ENCODE measurements at places on chromosomes 7 and 10.
A peak's percentile ranks its signal among the peaks of the same experiment; 100 is the strongest.

- no peak for DNase-seq
These were observed 316.6 kb downstream of the PLXDC2 start for GRCh38 chr10:20132816-20133215.

DNA sequence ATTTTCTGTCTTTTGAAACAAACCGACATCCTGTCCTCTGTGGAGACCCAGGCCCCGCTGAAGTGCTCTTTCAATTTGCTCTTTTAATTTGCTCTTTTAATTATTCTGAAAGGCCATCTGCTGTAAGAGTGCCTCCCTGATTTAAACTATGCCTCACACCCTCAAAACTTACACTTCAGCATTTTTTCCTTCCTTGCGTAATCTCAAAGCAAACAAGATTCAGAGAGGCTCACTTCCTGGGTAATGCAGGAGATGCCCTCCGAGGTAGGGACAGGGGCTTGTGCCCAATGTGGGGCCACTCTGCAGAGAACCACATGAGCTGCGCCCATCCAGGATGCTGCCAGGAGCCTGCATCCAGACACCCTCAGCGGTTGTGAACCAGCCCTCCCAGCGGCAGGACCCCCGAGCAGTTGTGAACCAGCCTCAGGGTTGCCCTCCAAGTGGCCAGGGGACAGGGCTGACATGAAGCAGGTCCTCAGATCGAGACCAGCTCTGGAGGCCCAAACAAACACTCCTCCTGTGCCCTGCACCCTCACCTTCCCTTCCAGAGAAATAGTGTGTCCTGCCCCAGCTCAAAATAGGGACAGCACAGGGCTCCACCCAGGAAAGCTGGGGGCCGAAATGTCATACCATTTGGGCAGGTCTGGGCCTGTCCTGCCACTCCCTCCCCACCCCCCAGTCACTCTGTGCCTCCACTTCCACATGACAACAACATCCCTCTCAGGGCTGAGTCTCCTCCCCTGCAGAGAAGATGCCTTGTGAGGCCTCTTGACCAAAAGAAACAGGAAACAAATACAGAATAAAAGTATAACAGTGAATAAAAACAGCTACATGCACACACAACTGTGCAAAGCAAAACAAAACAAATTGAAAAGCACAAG, 190.4 kb downstream of the PTPRN2 start:
- no peak for DNase-seq

- peak; percentile 23 for DNase-seq
These were observed 145.3 kb upstream of the PRSS1 start for GRCh38 chr7:142603870-142604448.

DNA sequence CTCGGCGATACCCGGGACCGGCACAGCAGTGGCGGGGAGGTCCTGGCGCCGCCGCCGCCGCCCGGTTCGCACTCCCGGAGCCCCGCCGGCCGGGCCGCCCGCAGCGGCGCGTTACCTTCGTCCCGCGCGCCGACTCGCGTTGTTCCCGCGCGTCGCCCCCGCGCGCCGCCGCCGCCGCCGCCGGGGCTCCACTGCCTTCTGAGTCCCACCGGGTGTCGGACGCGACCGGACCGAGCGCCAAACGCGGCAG, at the start of gene EZH2:
EZH2 (minus strand) TSS at position 243 of the 250 bp plus-strand sequence. CDS start 36,993 bp downstream, outside the sequence.
- no peak for DNase-seq

GRCh38 chr10:76840802-76841201, 796.8 kb downstream of the KCNMA1 start:
- no peak for DNase-seq

DNA sequence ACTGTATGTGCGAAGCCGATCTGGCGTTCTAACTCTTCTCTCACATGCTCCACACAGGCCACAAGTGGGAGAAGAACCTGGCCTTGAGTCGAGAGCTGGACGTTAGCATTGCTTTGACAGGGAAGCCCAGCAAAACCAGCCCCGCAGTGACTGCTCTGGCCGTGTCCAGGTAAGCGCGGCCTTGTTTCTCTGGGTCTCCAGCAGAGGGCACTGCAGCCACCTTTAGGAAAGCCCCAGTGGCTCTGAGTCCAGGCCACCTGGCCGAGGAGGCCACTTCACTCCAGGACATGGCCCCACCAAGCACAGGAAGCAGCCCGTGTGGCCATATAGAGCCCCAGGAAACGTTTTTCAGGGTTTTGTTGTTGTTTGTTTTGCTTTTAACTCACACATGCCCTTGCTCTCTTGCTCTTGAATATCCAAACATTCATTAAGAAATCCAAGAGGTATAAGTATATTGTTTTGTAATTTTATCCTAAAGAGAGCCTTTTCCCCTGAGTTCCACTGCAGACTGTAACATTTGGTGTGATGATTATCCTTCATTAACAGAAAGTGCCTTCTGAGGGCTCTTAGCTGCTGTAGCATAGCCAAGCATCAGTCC, 41.8 kb upstream of the LRRC18 start:
- DNase-seq = peak; percentile 34

DNA sequence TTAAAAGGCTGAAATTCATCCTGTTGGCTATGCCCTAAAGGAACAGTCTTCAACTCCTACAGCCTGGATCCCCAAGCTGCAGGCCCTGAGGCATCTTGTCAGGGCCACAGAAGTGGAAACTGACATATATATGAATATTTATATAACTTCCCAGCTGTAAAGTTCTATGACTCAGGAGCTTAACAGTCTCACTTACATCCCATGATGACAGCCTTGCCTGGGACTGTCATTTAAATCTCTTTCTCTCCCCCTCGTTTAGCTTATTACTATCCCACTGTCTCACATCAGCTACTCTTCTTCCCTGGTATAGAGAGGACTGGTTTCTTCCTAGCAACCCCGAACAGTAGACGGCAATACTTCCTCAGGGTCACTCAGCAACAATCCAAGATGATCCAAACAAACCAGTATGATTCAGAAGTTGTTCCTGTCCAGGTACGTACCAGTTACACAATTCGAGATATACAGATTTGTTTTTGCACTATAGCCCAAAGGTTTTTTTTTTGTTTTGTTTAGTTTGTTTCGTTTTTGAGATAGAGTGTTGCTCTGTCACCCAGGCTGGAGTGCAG, 22.7 kb downstream of the KIAA1549 start:
- DNase-seq = no peak

DNA sequence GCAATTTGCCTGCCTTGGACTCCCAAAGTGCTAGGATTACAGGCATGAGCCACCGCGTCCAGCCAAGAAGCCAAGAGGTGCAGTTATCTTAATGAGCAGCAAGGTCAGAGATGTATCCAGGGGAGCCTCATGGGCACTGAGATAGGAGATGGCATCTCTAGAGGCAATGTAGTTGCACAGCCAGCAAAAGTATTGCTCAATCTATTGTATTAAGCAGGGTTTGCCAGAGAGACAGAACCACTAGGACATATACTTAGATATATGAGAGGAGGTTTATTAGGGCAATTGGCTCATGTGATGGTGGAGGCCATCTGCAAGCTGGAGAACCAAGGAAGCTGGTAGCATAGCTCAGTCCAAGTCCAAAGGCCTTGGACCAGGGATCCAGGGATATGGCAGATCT, 16.3 kb upstream of the VPS26A start:
- DNase-seq = no peak

GRCh38 chr7:33932221-33932620, 26.9 kb downstream of the BMPER start:
- no peak for DNase-seq

GRCh38 chr7:88172842-88173241, 47.0 kb downstream of the SRI start:
- DNase-seq = no peak

DNA sequence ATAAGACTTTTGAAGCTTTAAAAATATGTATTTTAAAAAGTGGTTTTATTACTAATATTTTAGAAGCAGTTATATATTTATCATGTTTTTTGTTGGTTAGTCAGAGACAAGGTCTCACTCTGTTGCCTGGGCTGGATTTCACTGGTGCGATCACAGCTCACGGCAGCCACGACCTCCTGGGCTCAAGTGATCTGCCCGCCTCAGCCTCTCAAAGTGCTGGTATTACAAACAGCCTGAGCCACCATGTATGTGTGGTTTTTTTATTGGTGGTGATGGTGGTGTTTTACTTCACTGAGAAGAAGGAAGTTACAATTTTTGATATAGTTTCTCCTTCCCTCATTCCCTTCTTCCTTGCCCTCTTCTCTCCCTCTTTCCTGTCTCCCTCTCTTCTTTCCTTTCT, 13.4 kb downstream of the NHLRC2 start:
- DNase-seq = no peak

GRCh38 chr10:5285186-5285585, 79.6 kb upstream of the UCN3 start:
- DNase-seq = no peak

- DNase-seq = peak; percentile 51
These were observed 50.2 kb upstream of the GNA12 start for GRCh38 chr7:2894118-2894940.

DNA sequence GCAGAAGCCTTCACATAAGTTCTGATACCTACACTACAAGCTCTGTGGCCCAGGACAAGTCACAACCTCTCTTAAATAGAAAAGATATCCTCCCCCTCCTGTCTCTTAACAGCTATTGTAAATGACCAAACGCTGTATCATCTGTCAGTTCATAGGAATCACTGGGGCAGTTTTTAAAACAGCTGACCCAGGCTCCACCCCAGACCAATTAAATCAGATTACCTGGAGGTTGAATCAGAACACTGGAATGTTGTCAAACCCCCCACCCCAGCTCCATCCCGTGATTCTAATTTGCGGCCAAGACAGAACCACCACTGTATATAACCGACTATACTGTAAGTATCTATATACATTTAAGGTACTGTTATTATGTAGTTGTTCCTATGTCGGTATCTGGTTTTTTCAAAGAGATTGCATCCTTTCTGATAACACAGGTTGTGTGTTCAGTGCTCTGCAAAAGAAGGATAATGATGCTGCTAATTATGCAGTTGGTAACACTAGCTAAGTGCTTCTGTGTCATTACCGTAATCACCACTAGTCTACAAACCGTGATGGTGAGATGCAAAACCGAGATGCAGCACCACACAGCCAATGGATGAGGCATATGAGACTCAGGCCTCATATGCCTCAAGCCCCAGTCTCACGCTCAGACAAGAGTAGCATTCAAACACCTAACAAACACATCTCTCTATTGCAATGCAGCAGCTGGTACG, 47.4 kb downstream of the TNS3 start:
- DNase-seq = no peak

DNA sequence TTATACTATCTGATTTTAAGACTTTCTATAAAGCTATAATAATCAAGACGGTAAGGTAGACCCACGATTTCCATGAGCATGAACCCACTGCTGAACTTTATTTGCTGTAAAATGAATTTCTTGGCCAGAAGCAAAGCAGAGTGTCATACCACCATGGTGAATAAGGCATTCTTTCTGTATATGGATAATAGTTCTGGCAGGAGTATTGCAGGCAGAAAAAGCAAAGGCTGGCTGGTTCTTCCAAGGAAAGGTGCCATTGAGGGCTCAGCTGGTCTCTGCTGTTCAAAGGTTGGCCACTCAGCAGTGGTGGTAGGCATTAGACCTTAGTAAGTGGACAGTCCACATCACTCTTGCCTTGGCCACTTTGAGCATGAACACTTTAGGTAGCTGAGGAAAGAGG, 104.1 kb upstream of the KCNMA1 start:
- no peak for DNase-seq

DNA sequence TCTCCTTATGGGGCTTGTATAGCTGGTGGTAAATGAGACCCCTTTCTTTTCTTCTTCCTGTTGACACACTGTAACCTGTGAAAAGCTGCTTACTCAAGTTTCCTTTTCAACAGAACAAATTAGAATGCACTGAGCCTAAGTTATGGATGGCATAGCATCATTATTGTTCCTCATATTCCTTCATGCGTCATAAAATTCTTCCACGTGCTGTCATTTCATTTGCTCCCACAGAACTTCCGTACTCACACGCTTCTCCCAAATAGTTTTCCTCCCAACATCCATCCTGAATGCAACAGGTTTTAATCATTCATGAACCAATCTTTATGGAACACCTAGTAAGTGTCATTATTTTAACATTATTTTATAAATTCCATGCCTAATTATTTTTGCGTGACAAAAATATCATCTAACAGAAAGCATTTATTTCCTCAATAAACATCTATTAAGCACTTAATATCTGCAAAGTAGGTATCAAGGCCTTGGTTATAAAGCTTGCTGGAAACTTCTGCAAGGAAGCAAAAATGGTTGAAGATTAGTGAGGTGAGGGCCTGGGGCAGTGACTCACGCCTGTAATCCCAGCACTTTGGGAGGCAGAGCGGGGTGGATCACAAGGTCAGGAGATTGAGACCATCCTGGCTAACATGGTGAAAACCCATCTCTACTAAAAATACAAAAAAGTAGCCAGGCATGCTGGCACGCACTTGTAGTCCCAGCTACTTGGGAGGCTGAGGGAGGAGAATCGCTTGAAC, 18.9 kb upstream of the SEPTIN7 start:
- no peak for DNase-seq

GRCh38 chr7:30026229-30027064, at the start of gene FKBP14:
TSS of gene FKBP14 (minus strand) at chr7:30026702. CDS start at chr7:30026508, 194 bp downstream.
- DNase-seq = peak; percentile 91

DNA sequence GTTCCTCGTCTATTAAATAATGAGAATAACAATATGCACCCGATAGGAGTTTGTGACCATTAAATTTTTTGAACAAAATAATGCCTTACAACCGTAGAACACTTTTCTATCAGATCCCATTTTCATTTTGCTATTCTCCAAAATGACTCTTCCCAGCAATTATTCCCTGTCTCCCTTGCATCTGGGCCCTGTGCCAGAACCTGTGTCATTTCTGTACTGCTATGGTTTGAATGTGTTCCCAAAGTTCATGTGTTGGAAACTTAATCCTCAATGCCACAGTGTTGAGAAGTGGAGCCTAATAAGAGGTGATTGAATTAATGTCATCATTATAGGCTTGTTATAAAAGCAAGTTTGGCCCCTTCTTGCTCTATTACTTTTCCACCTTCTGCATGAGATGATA, 33.2 kb upstream of the SMNDC1 start:
- no peak for DNase-seq

DNA sequence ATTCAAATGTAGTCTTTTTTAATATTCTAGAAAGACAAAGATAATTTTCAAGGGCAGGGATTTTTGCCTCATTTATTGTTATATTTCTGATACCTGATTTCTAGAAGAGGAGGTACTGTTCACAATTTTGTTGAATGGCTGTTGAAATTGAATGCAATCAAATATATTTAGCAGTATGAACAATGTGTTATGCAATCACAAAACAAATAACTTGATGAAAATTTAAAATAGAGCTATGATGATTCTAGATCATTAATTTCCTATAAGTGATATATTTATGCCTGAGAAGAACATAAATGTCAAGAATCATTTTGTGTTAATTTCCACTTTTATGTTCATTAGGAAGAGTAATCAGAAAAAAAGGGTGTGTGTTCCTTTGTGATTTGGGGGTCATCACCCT, 114.6 kb upstream of the CNTNAP2 start:
- DNase-seq = no peak

DNA sequence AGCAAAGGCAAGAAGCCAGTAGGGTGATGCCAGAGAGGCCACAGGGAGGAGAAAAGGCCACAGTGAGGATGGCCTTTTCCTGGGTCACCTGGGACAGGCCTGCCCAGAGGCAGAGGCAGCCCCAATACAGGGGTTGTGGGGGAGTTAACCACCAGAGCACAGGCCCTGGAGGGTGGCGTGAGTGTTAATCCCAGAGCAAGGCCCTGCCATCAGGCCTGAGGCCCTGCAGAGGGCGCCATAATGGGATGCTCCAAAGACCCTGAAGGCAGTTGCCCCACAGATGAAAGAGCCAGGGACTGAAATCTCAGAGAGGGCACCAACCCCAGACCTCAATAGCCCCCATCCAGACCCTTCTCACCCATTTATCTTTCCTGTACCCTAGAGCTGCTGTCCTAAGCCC, 23.9 kb downstream of the SLC13A4 start:
- no peak for DNase-seq

Data from T-helper 2 cell treated with Interferon-gamma antibody and Interleukin-4, amounts not matched to agents 5 μg/mL and 100 μg/mL, for 36 hours (primary cell).